ENCODE measurements at places on chromosomes 12 and 14.

- no peak for DNase-seq
These were observed 50.2 kb downstream of the SETD3 start for GRCh38 chr14:99430491-99430890.

DNA sequence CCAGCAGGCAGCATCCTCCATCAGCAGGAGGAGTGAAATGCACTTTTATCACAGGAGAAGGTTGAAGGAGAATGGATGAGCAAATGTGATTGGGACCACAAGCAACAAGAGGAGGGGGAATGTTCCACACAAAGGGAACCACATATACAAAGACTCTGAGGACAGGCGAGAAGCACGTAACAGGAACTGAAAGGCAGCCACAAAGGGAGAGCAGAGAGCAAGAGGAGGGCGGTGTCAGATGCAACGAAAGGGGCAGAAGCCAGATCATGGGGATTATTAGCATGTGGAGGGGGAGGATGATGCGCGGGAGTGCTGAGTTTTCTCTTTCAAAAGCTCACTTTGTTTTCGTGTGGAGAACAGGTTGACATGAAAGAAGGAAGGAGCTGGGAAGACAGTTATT is 241.1 kb downstream of the SPTSSA start:
- peak; percentile 6 for DNase-seq

- DNase-seq: no peak
These were observed 20.7 kb downstream of the KIF26A start for GRCh38 chr14:104158827-104159798.

GRCh38 chr14:84209031-84209430 is 1320.9 kb upstream of the FLRT2 start:
- no peak for DNase-seq

DNA sequence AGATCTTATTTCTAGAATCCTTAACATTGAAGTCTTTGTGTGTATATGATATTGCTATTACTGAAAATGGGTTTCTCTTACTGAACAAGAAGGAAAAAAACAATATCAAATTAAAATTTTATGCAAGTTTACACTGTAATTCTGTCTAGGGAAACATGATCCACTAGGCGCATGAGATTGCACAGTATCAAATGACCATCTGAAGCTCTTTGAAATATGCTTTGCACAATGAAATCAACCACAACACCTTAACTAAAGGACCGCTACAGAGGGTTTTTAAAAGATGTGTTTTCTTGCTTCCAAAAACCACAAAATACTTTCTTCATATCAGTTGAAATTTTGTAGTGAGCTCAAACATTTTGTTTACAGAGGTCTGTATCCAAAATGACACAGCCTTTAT is 15.1 kb upstream of the KERA start:
- no peak for DNase-seq

DNA sequence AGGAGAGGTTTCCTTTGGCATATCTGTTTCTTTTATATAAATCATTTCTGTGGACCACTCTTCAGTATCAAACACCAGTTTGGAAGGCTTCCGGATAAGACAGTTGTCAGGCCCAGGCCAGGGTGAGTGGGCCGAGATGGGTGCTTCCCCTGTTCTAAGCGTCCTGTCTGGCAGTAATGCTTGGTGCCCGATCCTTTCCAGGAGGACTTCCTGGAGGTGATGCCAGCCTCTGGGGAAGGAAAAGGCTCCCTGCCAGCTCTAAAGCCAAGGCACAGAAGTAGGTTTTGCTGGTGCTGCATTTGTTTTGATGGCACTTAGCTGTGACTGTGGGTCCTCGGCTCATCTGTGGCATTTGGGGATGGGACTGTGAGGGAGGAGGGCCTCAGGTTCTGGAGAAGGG is 124.4 kb upstream of the RTL1 start:
- no peak for DNase-seq

DNA sequence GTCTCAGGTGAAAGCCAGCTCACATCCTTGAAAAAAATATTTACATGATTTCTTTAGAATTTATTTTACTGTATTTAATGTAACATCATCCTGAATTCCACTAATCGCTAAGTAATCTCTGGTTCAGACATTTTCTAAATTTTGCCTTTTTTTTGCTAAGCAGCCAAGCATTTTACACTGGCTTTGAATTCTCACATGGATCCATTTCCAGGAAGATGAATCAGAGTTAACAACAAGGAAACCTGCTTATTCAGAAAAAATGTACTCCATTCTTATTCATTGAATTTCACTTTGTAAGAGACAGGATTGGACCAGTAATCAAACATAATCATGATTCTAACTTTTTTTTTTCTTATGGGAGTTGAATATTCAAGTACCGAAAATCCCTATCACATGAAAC is 1785.1 kb upstream of the FLRT2 start:
- DNase-seq: no peak

DNA sequence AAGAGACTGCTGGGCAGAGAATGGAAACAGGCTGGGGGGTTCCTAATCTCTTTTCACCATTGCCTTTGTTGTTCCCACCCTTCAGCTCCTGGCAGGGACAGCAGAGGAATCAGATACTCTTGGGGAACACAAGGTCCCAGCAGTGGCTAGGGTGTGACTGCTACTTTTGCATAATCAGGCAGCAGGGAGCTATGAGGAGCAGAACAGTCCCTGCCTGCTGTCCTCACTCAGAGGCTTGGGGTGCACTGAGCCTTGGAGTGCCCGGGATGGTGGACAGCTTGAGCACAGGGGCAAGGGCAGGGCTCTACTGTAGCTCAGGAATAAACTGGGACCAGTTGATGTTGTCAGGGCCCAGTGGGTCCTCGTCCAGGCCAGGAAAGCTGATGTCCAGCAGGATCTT is 1.5 kb upstream of the TEX52 start:
- DNase-seq: no peak

DNA sequence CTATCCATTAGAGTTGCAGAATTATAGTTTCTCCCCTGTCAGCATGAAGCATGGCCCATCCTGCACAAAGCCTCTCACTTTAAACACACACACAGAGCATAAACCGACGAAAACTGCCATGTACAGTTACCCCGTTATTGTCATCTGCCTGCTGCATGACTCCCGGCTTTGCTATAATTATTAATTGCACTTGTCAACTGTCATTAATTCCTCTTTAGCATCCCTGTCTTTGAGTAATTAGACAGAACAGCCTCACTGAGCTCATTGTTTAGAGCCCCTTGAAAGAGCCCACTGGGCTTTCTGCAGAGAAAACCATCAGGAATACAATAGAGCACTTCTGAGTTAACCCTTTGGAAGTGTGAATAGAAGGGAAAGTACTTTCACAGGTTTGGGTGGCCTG is 307.2 kb upstream of the SOX5 start:
- DNase-seq: no peak

- DNase-seq: no peak
These were observed 1193.7 kb downstream of the GALC start for GRCh38 chr14:86799244-86799647.

DNA sequence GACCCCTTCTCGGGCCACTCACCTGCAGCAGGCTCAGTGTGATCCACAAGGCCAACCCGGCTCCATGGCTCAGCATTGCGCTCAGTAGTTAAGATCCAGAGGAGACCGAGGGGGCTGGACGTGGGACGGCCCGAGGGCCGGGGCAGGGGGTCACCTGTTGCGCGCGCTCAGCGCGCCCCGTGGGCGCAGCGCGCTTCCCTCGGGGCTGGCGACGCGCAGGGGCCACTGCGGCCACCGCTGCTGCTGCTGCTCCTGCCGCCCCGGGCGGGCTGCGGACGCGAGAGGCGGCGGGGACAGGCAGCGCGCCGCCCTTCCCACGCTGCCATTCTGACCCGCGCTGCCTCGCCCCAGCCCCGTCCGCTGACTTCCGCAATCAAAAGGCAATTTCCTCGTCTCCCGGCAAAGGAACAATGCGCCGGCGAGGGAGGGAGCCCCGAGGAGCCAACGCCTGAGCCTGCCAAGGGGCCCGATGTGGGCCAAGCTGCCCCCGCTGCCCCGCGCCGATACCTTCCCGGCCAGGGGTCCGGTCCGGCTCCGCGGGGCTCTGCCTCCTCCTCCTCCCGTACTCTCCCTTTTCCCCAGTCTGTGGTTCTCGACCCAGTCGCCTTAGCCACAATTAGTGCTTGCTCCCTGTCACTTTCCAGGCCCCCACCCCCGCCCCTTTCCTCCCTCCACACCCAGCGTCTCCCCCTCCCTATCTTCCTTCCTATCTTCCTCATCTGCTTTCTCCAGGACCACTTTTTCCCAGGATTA is 27.3 kb downstream of the PTPRB start:
- DNase-seq: no peak

GRCh38 chr12:63919756-63920155 is 75.3 kb downstream of the SRGAP1 start:
- DNase-seq: no peak

DNA sequence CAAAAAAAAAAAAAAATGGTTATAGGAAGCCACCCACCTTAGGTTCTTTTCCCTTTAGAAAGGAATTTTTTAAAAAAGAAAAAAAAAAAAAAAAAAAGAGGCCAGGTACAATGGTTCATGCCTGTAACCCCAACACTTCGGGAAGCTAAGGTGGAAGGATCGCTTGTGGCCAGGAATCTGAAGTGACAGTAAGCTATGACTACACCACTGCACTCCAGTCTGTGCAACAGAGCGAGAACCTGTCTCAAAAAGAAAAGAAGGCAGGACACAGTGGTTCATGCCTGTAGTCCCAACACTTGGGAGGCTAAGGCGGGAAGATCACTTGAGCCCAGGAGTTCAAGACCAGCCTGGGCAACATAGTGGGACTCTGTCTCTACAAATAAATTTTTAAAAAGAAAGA is 36.0 kb downstream of the SPTLC2 start:
- DNase-seq: no peak

- DNase-seq: no peak
These were observed 173.6 kb downstream of the TTC8 start for GRCh38 chr14:88998027-88998426.

DNA sequence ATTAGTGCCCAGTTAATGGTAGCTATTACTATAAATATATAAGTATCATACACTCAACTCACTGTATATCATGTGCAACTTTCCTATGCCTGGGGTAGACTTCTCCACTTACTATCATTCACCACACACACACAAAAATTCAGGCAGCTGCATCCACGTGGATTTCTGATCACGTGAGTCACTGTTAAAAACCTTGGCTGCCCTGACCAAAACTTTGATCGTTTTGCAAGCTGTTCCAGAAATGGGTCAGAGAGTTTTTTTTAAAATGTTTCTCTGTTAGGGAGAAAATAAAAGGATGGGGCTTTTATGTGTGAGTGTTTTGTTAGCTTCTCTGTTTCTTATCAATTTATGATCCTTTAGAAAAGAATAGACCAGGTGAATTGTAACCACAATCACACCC is 198.2 kb upstream of the CNOT2 start:
- DNase-seq: no peak

All from caudate nucleus (tissue), 63 donors.